ENCODE measurements at places on chromosomes 2 and 18.

- DNase-seq, result no peak
Observed at GRCh38 chr2:33208400-33208799, 261.6 kb downstream of the LTBP1 start.

DNA sequence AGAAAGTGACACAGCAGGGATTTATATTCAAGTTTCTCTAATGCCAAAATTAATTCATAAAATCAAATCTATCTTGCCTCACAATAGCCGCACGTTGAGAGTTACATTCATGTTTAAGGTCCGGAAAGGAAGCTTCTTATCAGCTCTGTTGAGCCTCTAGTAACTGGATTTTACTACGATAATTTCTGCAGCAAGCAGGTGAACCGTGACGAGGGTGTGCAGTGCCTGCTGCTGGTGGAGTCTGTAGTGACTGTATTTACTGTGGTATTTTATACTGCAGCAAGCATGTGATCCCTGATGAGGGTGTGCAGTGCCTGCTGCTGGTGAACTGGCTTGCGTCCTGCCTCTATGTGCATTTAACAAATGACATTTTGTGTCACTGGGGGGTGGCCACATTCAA, 120.0 kb downstream of the SNTG2 start:
- no peak for DNase-seq

GRCh38 chr2:45229411-45229810, 220.2 kb upstream of the SIX2 start:
- no peak for DNase-seq

DNA sequence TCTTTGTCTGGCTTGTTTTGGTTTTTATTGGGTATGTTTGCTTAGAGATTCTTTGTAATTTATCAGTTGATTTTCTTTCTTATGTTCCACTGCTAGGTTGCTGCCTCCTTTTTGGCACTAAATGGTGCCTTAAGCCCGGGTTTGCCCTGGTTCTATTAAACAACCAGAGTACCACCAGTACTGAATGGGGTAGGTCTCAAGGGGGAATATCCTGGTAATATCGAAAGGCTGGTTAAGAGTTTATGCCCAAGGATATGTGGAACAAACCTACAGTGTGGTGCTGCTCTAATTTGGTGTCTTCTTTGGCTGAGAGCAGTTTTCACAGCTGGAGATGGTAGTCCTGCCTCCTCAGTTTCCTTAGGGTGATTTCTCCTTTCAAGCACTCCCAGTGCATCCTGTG, 76.5 kb downstream of the SEMA4F start:
- no peak for DNase-seq

DNA sequence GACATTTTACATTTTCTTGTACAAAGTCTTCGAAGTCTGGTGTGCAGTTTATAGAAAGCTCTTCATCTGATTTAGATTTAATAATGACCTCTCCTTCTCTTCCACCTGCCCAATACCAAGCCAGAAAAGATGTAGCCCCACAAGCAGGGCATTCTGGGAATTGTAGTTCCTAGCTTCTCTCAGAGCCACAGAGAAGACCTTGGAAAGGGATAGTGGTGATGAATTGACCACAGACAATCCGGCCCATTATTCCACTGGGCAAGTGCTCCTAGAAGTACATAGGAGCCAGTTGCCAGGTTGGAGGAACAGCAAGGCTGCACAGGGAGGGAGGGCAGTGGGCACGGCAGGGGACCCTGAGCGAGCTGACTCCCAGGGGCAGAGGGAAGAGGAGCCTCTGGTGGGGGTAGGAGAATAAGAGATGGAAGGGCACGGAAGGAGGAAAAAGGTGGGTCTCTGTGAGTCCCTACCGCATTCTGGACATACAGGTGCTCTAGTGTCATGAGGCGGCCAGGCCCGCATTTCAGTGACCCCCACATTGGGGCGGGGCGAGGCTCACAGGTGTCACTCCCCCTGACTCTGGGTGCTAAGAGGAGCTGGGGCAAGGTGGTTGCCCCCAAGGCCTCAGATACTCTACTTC, 152.5 kb upstream of the HAAO start:
- DNase-seq, result no peak

- DNase-seq, result no peak
Observed at GRCh38 chr2:7819850-7820249, 862.0 kb upstream of the ID2 start.

- no peak for DNase-seq
Observed at GRCh38 chr18:58305792-58306191, 261.8 kb downstream of the NEDD4L start.

DNA sequence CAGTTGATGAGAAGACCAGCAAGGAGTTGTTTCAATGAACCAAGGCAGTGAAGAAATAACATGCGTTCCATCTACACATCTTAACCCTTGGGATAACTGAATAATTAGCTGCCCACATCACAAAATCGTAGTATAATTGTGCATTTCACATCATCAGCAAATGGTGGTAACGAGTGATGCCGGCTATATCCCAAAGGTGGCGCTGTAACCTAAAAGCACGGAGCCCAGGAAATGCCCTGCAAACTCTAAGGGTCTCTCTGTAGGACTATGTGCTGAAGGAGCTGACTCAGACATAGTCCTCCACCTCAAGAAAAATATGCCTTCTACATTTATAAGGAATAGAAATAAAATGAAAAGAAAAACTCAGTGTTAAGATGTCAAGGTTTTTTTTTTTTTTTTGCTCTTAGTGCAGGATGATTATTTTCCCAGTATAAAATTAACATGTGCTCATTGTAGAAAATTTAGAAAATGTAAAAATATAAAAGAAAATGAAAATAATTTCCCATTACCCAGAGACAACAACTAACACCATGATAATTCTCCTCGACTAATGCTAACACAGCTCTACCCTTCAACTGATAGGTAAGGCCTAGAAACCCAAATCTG, 23.1 kb upstream of the DSG3 start:
- DNase-seq, result no peak

DNA sequence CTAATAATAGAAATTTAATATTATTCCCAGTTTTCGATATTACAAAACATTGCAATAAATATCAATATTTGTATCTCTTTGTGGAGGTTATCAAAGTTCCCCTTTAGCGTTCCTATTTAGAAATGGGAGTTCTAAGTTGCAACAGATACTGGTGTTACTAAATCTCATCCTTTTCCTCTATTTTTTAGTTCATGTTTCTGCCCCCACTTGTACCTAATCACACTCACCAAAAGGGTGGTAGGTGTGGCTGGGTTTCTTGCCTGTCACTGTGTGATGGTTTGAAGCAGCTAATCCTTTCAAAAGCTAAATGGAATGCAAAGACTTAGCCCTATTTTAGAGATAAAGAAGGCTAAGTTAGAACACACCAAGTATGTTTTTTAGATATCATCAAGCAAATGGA, 997.9 kb downstream of the TSN start:
- no peak for DNase-seq

- DNase-seq, result no peak
Observed at GRCh38 chr2:136129601-136130000, 11.7 kb upstream of the CXCR4 start.

DNA sequence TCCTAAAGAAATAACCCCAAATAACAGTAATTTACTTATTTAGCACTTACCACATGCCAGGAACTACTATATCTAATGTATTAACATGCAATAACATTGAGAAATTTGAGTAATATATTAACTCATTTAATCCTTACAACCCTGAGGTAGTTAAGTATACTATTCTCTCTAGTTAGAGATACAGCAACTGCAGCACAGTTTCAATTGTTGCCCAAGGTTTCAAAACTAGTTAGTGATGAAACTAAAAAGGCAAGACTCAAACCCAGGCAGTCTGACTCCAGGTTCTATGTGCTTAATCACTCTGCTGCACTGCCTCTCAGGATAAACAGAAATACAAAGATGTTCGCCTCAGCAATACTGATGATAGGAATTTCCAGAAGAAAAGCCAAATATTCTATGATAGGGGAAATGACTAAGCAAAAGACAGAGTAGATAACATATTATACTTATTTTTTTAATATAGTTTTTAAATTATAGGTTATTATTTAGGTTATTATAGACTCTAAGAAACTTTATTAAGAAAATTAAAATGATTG, 88.0 kb downstream of the SS18 start:
- DNase-seq, result no peak

GRCh38 chr2:108396845-108397244, 19.1 kb downstream of the SULT1C4 start:
- DNase-seq, result no peak

GRCh38 chr2:196286821-196287220, 115.4 kb upstream of the STK17B start:
- DNase-seq, result no peak

GRCh38 chr2:205759257-205759656, 77.0 kb downstream of the NRP2 start:
- DNase-seq, result no peak

Measured in activated CD8-positive, alpha-beta memory T cell treated with anti-CD3 and anti-CD28 coated beads, Interleukin-2, amount 50 U/mL, for 48 hours (primary cell).